ENCODE measurements at places on chromosomes 5 and 9.

- no peak for DNase-seq
- no peaks in the 10 kb centered on the region for H3K4me1 ChIP-seq
- H3K36me3 ChIP-seq: no peaks in the 10 kb centered on the region
- no peaks in the 10 kb centered on the region for H3K27me3 ChIP-seq
- no peak overlapping the region for H3K27ac ChIP-seq
Measured at GRCh38 chr5:104513640-104514072, 951.1 kb upstream of the NUDT12 start.

- H3K4me1 ChIP-seq: peaks cover 1% of the 10 kb centered on the region
- no peak overlapping the region for H3K4me3 ChIP-seq
- no peaks in the 10 kb centered on the region for H3K27me3 ChIP-seq
- no peaks in the 10 kb centered on the region for H3K36me3 ChIP-seq
- H3K27ac ChIP-seq: no peak overlapping the region
- DNase-seq: no peak
Measured at GRCh38 chr9:83937861-83938455, 16.7 kb upstream of the KIF27 start.

GRCh38 chr5:147417135-147417813 lies 92.6 kb downstream of the DPYSL3 start:
- DNase-seq: no peak
- H3K36me3 ChIP-seq: peaks cover 40% of the 10 kb centered on the region
- H3K27ac ChIP-seq: no peak overlapping the region
- H3K27me3 ChIP-seq: no peaks in the 10 kb centered on the region

DNA sequence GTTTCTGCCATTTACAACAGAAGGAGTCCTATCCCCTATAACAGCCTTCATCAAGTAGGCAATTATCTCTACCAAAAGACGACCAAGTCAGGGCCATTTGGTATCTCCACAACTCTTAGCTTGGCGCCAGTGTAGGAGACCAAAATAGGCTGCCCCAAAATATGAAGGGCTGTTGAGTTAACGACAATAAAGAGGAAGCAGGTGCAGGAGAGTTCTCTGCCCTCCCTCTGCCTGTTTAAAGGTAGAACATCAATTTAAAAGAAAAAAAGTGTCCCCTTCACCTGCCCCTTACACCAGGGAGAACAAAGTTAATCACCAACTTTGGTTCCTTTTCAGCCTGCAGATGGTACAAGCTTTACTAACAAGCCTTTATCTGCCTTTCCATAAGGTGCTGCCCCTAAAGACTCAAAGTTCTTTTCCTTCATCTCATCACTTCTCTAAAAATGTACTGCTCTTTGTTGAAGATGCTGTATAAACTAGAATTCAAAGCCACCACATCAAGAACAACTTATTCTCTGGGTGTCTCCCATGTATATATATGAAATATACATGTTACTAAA lies 33.3 kb downstream of the PPP1R2B start:
- H3K27me3 ChIP-seq: no peaks in the 10 kb centered on the region
- H3K4me1 ChIP-seq: no peaks in the 10 kb centered on the region
- H3K27ac ChIP-seq: no peak overlapping the region

GRCh38 chr5:32628049-32628844 lies 42.9 kb downstream of the SUB1 start:
- H3K36me3 ChIP-seq: no peaks in the 10 kb centered on the region
- no peak overlapping the region for H3K4me3 ChIP-seq
- H3K27me3 ChIP-seq: no peaks in the 10 kb centered on the region
- no peaks in the 10 kb centered on the region for H3K4me1 ChIP-seq
- no peak overlapping the region for H3K27ac ChIP-seq

- no peaks in the 10 kb centered on the region for H3K36me3 ChIP-seq
- no peak for DNase-seq
- no peaks in the 10 kb centered on the region for H3K27me3 ChIP-seq
- no peak overlapping the region for H3K4me3 ChIP-seq
Measured at GRCh38 chr9:14500705-14501104, 186.8 kb upstream of the NFIB start.
